ENCODE measurements at places on chromosomes 1 and 21.

DNA sequence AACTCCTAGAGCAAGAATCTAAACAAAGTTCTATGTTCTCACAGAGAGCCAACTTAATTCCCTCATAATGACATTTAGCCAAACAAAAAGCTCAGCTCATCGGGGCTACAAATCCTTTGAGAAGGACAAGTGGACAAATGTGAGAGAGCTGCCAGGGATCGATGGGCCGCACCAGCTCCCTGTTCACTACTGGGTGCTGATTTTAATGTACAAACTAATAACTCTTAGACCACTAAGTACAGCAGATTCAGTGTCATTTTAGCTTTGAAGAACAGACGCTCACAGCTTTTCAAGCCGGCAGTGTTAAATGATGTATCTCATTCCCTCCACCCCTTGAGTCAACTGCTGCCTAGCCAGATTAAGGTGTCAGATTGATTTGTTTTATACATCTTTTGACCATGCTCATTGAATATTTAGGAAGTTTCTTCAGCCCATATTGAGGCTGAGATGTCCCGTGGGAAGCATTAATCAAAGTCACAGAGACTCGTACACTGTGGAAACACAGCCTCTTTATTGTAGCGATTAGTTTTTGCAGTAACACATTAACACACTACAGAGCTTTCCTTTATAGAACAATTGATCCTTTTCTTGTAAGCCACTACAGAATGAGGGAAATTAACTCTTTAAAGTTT, 21.1 kb downstream of the PROX1 start:
- DNase-seq, result no peak

DNA sequence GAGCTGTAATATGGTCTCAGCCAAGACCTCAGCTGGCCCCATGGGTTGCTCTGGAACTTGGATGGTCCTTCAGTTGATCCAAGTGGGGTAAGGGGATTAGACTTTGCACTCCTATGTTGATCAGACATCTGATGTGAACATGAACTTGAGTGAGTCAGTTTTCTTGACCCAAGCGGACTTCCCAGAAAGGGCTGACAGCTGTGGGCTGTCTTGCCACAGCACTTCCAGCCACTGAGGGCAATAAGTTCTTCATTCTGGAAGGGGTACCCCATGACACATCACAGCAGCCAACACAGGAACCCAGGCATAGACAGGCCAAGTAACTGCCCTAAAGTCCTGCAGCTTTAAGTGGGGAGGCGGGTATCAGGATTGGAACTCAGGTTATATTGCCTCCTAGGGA, 93.9 kb upstream of the USP24 start:
- DNase-seq, result no peak

DNA sequence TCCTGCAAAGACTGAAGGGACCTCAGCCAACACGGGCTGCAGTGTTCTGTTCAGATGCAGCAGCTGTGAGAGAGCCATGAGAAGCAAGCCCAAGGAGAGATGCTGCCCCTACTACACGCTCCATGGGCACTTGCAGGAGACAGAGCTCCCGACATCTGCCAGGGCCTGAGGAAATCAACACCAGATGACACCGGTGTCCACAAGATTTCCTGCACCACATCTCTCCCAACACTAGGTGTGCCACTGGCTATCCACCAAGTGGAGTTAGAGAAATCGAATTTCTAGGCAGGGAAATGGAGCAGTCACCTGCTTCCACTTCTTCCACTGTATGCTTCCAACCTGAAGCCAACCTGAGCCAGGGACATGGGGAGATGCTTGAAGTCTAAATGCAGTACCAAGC, 445.3 kb downstream of the RWDD3 start:
- DNase-seq, result no peak

- DNase-seq, result no peak
Observed at GRCh38 chr1:86362807-86363206, 33.3 kb downstream of the ODF2L start.

GRCh38 chr1:47684964-47685762, 247.3 kb downstream of the FOXD2 start:
- DNase-seq, result no peak

DNA sequence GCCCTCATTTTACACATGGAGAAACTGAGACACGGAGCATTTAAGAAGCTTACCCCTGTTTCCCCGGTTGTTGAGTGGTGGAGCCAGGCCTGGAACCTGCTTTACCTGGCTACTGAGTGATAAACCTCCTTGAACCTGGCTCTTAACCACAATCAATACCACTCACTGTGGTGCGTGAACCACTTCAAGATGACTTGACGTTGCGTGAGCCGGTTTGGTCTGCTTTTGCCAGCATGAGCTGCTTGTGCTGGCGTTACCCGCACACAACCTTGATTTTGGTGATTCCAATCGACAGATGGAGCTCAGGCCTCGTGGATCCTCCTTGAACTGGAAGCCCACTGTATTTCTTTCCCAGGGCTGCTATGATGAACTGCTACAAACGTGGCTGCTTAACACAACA, 6.1 kb upstream of the TINAGL1 start:
- no peak for DNase-seq

DNA sequence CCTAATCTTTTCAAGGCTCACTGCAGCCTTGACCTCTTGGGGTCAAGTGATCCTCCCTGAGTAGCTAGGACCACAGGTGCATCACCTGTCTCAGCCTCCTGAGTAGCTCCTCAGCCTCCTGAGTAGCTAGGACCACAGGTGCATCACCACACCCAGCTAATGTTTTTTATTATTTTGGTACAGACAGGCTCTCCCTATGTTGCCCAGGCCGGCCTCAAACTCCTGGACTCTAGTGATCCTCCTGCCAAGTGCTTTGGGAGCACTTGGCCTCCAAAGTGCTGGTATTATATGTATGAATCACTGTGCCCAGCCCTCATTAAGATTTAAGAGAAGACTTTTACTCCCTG, 58.5 kb upstream of the S1PR1 start:
- no peak for DNase-seq

- no peak for DNase-seq
Observed at GRCh38 chr1:61482170-61482734, 242.7 kb downstream of the TM2D1 start.

- DNase-seq, result no peak
Observed at GRCh38 chr1:160168016-160168415, 16.6 kb downstream of the ATP1A4 start.

- DNase-seq, result no peak
Observed at GRCh38 chr1:115496904-115497527, 144.8 kb upstream of the VANGL1 start.

GRCh38 chr1:119312500-119312899, 56.1 kb upstream of the HAO2 start:
- DNase-seq, result no peak

DNA sequence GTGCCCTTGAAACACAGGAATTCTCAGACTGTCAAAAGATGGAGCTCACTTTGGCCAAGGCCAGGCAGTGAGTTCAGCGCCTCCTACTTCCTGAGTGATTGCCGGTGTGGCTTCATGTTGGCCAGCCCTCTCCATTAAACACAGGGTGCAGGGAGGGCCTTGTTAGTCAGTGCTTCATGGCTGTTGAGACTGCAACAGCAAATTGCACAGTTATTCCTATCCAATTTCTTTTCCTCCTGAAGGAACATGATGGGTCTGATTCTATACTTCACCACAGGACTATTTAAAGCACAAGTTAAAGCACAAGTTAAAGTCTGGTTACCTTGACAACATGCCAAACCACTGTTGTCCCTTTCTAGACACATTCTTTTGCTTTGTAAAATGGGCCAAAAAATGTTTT, 156.6 kb downstream of the SIPA1L2 start:
- DNase-seq, result no peak

- peak; percentile 45 for DNase-seq
Observed at GRCh38 chr1:154608397-154609270, 648 bp upstream of the ADAR start.

DNA sequence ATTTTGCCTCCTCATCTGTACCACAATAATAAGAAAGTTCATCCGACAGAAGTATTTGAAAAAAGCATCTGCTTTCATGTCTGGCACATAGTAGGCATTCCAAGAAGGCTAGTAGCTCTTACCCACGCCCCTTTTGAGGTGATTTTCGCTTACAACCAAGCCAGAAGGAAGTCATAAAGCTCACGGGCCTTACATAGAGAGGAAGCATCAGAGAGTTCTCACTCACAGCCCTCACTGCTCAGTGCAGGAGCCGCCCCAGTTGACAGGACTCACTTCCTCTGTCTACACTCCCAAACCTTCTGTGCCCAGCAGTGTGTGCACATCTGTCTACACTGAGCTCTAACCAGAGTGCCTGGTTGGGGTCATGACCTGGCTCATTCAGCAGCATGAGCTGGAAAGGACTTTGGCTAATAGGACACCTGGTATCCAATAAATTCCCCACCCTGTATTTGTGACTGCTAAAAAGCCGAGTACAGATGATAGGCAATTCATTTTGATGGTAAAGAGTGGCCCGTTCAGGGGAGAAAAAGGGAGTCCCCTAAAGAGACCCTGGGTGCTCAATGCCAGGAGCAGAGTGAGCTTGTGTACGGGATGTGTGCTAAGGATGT, 36.8 kb upstream of the DUSP10 start:
- DNase-seq, result peak; percentile 56

DNA sequence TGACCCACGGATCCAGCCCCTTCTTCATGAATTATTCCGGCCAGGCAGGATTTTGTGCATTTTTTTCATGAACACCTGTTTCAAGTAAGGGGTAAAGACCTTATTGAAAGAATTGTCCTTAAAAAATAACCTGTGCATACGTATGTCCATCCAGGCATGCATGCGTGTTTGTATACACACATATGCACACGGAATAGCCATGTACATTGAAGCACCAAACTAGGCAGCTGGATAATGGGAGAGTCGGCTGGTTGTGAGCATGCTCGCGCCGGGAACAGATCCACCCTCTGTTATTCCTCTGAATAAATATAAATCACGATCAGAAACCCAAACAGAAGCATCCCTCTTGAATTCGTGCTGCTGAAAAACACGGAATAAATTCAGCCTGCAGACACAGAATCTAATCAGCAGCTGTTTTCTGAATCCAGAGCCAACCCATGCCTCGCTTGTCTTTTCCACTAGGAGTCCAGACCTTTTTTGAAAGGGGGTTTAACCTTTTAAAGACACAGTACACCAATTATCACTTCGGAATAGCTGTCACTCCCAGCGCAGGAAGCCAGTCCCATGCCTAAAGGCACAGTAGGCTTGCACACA, at the start of gene HIVEP3:
HIVEP3 (minus strand) TSS at position 473 of the 594 bp plus-strand sequence.
- DNase-seq, result no peak

DNA sequence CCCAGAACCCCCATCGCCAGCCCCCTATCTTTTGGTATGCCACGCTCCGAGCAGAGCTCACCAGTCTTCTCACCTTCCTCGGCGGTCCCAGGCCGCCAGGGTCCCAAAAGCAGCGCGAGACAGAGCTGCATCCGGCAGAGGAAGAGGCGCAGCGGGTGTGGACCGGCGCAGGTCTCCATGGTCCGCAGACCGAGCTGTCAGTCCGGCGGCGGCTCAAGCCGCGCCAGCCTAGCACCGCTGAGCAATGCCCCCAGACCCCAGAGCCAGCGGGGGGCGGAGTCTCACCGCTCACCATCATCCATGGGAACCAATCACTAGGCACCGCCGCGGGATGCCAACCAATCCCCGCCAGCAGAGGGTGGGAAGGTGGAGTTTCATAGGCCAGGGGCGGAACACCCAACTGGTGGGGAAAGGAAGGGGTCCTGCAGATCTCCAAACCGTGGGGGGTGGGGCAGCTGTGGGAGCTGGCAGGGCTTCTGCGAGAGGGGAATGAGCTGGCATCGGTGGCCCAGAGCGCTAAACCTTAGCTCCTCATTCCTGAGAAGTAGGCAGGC, at the start of gene EPHA10:
EPHA10 (minus strand) TSS at position 233 of the 554 bp plus-strand sequence; CDS start at position 179, 54 bp downstream.
- no peak for DNase-seq

DNA sequence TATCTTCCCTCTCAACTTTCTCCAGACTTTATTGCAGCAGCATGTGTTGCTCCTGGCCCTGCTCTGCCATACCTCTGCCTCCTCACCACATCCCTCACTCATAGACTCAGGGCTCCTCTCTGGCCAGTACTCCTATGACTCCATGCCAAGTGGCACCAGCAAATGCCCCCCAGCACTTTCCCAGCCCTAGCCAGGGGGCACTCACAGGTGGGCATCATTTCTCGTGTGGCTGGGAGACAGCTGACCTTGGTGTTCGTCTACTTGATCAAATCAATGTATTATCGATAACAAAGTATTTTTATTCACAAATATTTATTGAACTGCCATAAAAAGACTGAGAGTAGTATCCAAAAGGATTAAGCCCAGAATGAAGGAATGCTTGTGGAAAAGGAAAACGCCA, 418.2 kb downstream of the FAM72C start:
- DNase-seq, result no peak

DNA sequence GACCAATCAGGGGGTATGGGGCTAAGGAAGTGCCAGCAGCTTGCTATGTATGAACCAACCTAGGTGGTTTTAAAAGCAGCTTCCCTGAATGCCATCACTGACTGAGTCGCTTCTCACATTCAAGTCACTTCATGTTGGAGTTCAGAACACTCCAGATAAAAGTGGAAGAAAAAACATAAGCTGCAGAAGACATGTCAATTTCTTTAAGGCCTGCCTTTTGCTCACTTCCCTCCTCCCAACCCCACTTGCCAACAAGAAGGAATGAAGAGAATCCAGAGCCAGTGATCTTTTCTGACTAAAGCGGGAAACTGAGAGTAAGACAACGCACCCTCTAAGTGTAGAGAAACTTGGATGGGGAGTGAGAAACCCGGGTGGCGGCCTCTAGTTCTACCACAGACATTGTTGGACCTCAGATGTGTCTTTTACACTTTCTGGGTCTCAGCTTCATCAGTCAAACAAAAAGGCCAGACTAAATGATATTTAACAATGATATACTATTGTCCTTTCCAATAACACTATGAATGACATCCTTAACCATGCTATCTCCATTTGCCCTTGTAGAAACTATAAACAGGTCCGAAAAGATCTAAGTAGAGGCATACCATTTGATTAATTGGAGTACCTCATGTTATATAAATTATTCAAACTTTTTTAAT, 54.1 kb downstream of the LUZP1 start:
- peak; percentile 33 for DNase-seq

DNA sequence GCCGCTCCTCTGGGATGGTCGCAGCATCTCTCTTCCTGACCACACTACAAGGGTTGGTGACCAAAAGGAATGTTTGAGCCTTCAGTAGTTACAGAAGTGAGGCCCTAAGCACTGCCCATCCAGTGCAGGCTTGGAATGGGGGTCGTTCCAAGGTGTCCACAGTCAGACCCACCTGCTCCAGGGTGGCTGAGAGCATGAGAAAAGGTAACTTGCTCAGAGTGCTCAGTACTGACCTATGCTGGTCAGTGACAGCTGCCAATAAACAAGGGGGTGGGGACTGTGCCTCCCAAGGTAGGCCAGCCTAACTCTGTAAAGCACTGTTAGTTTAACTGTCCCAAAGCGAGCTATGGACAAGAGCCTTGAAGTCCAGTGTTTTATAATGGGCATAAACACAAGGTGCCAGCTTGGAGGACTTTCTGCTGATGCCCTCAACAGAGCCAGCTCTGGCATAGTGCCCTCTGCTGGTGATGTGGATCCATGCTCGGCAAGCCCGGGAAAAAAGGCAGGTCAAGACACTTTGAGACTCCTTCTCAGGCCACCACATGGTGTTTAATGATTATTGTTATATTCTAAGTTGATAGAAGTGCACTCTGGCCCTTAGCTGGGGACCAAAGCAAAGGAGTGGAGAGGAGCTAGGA, 78.1 kb upstream of the DNAH14 start:
- peak; percentile 34 for DNase-seq
